GM12878 (cell line): ENCODE measurements at places on chromosomes 7 and 10. TPM values are rescaled to one million over a fixed set of nuclear protein-coding genes. Genes with fewer than 3 reads are reported as not detected.

ZNF394 gene
- 22.9 TPM in 2 replicates for total RNA-seq

IMPDH1 gene
- total RNA-seq, result 56.0 and 61.3 TPM in 2 replicates

RTKN2 gene
- total RNA-seq, result 0.10 TPM in 1 of 2 replicates, not detected in the other

FKBP9 gene
- total RNA-seq, result 5.6 and 6.6 TPM in 2 replicates

PDK4 gene
- total RNA-seq, result 0.21 and 0.46 TPM in 2 replicates

PTPRE gene
- 6.3 and 7.8 TPM in 2 replicates for total RNA-seq

DMBT1 gene
- 0.13 TPM in 2 replicates for total RNA-seq

JAKMIP3 gene
- total RNA-seq, result not detected in 2 replicates

TMEM270 gene
- total RNA-seq, result not detected in 2 replicates
